ENCODE measurements at places on chromosomes 2 and 18.

GRCh38 chr2:238499731-238500580 is 73.2 kb downstream of the ASB1 start:
- no peak for DNase-seq

GRCh38 chr2:11556101-11556806 is 22.4 kb downstream of the GREB1 start:
- no peak for DNase-seq

GRCh38 chr2:48081317-48081628 is 175.0 kb upstream of the FBXO11 start:
- DNase-seq, result no peak

GRCh38 chr2:200041639-200042038 is 86.3 kb downstream of the MAIP1 start:
- no peak for DNase-seq

- DNase-seq, result no peak
Observed at GRCh38 chr2:60641811-60642788, 88.6 kb upstream of the BCL11A start.

DNA sequence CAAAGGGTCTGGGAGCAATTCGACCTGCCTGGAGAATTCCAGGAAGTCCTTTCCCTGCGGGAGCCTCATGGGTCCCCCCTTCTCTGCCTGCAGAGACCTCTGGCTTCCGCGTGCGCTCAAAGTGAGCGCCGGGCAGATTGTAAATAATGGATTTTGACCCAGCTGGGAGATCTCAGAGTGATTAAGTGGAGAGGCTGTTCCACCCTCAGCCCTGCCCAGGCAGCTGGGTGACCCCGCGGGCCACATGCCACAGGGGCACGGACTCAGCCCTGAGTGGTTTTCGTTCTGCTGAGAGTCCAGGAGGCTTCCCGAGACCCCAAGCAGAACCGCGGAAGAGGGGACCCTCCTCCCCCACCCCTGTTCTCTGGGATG is 1.2 kb downstream of the KCNG2 start:
- DNase-seq, result no peak

- DNase-seq, result no peak
Observed at GRCh38 chr2:178767094-178768060, 39.8 kb downstream of the TTN start.

DNA sequence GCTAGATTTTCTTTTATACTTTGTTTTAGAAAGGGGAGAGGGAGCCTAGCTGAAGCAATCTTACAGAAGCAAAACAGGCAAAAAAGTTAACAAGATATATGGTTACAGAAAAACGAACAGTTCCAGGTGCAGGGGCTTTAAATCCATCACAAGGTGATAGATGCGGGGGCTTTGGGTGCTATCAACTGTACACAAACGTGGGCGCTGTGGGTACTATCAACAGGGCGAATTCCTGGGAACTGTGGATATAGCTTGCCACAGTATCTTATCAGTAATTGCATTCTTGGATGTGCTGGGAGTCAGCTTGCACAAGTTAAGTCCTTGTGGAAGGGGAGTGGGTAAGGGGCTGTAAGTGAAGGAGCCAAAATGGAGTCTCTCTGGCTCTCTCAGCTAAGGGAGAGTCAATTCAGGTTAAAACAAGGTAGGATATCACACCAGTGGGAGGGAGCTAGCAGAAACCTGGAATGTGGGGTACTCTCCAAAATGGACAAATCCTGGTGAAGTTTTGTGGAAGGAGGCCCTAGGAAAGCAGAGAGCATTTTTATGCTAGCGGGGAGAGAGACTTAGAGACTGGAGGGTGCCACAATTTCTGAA is 325.8 kb upstream of the SPHKAP start:
- no peak for DNase-seq

- DNase-seq, result no peak
Observed at GRCh38 chr2:220674033-220674432, 898.1 kb downstream of the EPHA4 start.

- no peak for DNase-seq
Observed at GRCh38 chr2:150207979-150208378, 279.5 kb downstream of the RND3 start.
